ENCODE measurements at places on chromosomes 5 and 9. TPM values are rescaled to one million over a fixed set of nuclear protein-coding genes. Genes with fewer than 3 reads are reported as not detected.

DNA sequence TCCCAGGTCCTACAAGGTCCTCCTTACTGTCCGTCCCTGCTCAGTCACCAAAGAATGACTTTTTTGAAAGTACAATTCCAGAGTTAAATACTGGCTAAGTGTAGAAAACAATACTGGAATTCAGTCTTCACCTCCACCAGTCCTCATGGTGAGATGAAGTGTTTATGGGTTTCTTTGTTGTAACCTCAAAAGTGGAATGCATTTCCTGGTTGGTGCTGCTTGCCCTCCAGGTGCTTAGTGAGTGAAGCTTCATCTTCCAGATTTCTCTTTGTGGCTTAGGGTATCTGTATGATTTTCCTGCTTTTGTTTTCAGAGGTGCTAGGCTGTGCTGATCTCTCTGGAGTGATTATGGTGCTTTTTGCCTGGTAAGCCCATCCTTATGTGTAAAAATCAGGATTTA is 49.4 kb upstream of the DHFR start:
- H3K27ac ChIP-seq, result peak overlapping the region; percentile 39
- DNase-seq, result no peak
- H3K36me3 ChIP-seq, result peaks cover 23% of the 10 kb centered on the region
- no peak overlapping the region for H3K4me3 ChIP-seq

GRCh38 chr5:93512799-93513198 is 68.2 kb downstream of the NR2F1-AS1 start:
- H3K27me3 ChIP-seq, result peaks cover 5% of the 10 kb centered on the region
- H3K4me3 ChIP-seq, result no peak overlapping the region
- no peaks in the 10 kb centered on the region for H3K4me1 ChIP-seq
- no peak for DNase-seq

DNA sequence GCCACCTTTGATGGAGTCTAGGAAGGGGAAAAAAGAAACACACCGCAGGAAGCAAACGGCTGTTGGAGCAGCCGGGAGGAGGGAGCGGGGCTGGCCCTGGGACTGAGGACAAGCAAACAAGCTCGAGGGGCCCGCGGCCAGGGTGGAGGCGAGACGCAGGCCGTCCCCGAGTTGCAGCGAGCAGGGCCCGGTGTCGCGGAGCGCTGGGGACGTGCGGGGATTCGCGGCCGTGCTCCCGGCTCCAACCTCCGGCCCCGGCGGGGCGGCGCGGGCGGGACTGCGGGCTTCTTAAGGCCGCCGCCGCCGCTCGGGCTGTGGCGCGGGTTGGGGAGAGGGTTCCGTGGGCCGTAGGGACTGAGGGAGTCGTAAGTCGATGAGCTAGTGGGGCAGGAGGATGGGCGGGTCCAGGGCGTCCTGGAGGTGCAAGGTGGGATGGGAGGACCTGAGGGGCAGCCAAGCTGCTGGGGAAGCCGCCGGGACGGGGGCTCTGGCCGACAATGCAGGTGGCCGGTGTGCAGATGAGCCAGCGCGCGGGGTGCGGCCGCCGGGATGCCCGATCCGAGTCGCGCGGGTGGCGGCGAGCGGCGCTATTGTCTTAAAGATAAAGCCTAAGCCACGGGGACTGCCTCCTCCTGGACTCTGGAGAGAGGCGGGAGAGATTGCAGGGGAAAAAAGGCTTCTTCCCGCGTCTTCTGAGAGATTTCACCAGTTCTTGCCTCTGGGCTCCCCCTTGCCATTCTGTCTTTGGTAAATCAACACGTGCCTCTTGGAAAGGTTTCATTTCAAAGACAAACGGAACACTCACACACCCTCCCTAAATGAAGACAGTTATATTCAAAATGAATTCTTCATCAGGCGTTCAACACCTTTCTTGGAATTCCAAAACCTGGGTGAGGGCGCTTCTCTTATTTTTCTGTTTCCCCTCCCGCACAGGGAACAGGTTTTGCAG is 1.6 kb upstream of the HAPLN1 start:
- H3K27me3 ChIP-seq, result peaks cover 60% of the 10 kb centered on the region
- no peaks in the 10 kb centered on the region for H3K36me3 ChIP-seq
- peak; percentile 37 for DNase-seq
- H3K4me3 ChIP-seq, result peak overlapping the region; percentile 77
- H3K4me1 ChIP-seq, result peaks cover 3% of the 10 kb centered on the region

- no peak overlapping the region for H3K27ac ChIP-seq
- H3K4me3 ChIP-seq, result no peak overlapping the region
- DNase-seq, result no peak
- H3K36me3 ChIP-seq, result no peaks in the 10 kb centered on the region
Observed at GRCh38 chr5:151617841-151618710, 26.9 kb upstream of the FAT2 start.

GRCh38 chr5:28748446-28748845 is 1710.1 kb upstream of the CDH9 start:
- H3K4me1 ChIP-seq, result no peaks in the 10 kb centered on the region
- no peaks in the 10 kb centered on the region for H3K27me3 ChIP-seq
- no peak overlapping the region for H3K27ac ChIP-seq
- DNase-seq, result no peak

DNA sequence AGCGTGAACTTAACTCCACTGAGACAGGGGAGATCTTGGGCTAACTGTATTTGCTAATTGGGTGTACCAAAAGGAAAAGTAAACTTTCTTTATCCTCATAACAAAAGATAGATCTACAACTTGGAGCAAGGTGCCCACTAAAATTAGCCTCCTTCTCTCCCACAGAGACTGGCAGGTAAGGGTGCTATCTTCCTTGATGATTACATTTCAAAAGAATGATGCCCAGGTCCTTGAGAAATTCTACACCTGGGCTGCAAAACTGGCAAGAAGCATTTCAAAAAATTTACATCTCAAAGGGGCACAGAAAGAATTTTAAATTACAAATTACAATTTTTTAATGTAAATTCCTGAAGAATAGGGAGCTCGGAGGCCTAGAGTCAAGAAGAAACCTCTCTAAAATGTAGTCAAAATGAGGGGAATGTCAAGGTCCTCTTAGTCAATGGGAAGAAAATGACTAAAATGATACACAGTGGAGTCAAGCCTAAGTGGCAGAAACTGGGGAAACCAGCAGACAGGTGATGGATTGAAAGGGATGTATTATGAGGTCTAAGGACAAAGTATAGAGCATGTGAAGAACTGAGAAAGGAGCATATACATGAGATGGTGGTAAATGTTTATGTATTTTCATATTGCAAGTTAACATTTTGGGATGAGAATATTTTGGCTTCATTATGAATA is 348.3 kb upstream of the TUSC1 start:
- no peaks in the 10 kb centered on the region for H3K4me1 ChIP-seq
- no peaks in the 10 kb centered on the region for H3K36me3 ChIP-seq
- no peaks in the 10 kb centered on the region for H3K27me3 ChIP-seq
- no peak overlapping the region for H3K27ac ChIP-seq
- no peak for DNase-seq
- H3K4me3 ChIP-seq, result no peak overlapping the region

- H3K27ac ChIP-seq, result no peak overlapping the region
- no peak overlapping the region for H3K4me3 ChIP-seq
- DNase-seq, result no peak
- H3K36me3 ChIP-seq, result no peaks in the 10 kb centered on the region
Observed at GRCh38 chr9:83523684-83524083, 14.5 kb downstream of the FRMD3 start.

GRCh38 chr5:123180676-123181393 is 91.8 kb downstream of the PRDM6 start:
- H3K4me1 ChIP-seq, result no peaks in the 10 kb centered on the region
- no peak overlapping the region for H3K27ac ChIP-seq
- H3K36me3 ChIP-seq, result no peaks in the 10 kb centered on the region
- H3K27me3 ChIP-seq, result peaks cover 6% of the 10 kb centered on the region

DNA sequence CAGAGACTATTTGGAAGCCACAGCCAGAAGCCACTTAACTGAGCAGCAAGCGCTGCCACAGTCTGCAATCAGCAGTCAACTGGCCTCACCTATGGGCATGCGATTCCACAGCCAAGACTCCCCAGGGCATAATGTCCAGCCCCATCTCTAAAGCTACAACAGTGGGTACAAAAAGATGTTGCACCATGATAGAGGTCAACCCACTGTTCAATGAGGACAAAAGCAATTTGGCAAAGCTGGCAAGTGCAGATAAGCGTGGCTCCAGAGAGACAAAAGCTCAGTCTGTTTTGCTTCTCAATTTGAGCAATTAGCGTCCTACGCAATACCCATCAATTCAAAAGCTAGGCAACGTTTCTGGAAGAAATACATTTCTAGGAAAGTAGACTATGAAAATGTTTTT is 3.2 kb downstream of the TAS2R1 start:
- no peak overlapping the region for H3K27ac ChIP-seq
- H3K4me3 ChIP-seq, result no peak overlapping the region
- DNase-seq, result no peak
- no peaks in the 10 kb centered on the region for H3K4me1 ChIP-seq

GRCh38 chr5:57486027-57486602 is 3.5 kb upstream of the ACTBL2 start:
- no peak overlapping the region for H3K4me3 ChIP-seq
- no peak for DNase-seq
- H3K27ac ChIP-seq, result no peak overlapping the region
- peaks cover 4% of the 10 kb centered on the region for H3K27me3 ChIP-seq

GRCh38 chr9:33820231-33820745 is 3.3 kb downstream of the UBE2R2 start:
- H3K4me1 ChIP-seq, result peaks cover 28% of the 10 kb centered on the region
- peak overlapping the region; percentile 98 for H3K4me3 ChIP-seq
- no peak for DNase-seq
- peaks cover 9% of the 10 kb centered on the region for H3K36me3 ChIP-seq

- no peak for DNase-seq
- no peaks in the 10 kb centered on the region for H3K27me3 ChIP-seq
- no peaks in the 10 kb centered on the region for H3K36me3 ChIP-seq
- no peak overlapping the region for H3K4me3 ChIP-seq
- H3K27ac ChIP-seq, result no peak overlapping the region
- no peaks in the 10 kb centered on the region for H3K4me1 ChIP-seq
Observed at GRCh38 chr5:120446068-120446492, 18.0 kb upstream of the PRR16 start.

DNA sequence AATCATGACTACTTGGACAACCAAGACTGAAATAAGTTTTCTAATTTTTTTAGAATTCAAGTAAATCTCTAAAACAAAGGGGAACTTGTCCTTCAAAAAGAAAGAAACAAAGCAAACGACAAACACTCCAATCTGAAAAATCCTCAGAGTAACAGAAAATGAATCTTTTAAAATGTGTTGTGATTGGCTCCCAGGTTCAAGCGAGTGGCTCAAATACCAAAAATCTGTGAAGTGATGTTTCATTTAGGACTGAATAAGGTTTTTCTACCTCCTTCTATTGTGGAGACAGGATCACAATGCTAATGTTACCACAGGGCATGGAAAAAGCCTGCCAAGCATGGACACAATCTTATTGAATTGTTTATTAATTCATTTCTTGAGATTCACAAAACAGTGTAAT is 415.7 kb downstream of the RAB3C start:
- no peaks in the 10 kb centered on the region for H3K27me3 ChIP-seq
- H3K4me3 ChIP-seq, result no peak overlapping the region
- peaks cover 24% of the 10 kb centered on the region for H3K36me3 ChIP-seq
- H3K4me1 ChIP-seq, result peaks cover 30% of the 10 kb centered on the region

CTSV gene
- 0.33 TPM for total RNA-seq

IL5 gene
- total RNA-seq, result not detected

TMEM252 gene
- not detected for total RNA-seq

ABCA1 gene
- 1.4 TPM for total RNA-seq

IFNA21 gene
- total RNA-seq, result not detected

SPINK4 gene
- not detected for total RNA-seq
